ENCODE measurements at places on chromosomes 13 and 19.

GRCh38 chr13:53311561-53311960 lies 282.9 kb downstream of the OLFM4 start:
- no peak for DNase-seq

- no peak for DNase-seq
Measured at GRCh38 chr19:10935371-10936059, 6.9 kb downstream of the TIMM29 start.

DNA sequence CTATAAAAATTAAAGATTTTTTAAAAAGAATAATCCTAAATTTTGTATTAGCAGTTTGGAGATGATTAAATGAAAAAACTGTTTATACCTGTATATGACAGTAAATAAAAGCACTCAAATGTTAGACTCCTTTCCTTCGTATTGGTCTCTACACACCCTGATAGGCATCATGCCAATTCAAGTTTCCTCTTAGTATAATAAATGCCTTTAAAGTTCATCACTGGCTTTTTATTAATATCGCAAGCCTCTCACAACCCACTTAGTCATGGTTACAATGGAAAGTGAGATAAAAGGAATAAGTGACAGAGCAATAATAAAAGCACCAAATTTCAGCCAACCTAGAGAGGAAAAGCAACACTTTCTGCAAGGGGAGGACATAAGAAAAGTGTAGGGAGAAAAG lies 102.2 kb downstream of the PIBF1 start:
- DNase-seq, result no peak

GRCh38 chr19:57830071-57830602 lies at the start of gene ZNF587B:
Gene ZNF587B (plus strand): TSS chr19:57830299. CDS start chr19:57830529, 230 bp downstream.
- DNase-seq, result peak; percentile 17

DNA sequence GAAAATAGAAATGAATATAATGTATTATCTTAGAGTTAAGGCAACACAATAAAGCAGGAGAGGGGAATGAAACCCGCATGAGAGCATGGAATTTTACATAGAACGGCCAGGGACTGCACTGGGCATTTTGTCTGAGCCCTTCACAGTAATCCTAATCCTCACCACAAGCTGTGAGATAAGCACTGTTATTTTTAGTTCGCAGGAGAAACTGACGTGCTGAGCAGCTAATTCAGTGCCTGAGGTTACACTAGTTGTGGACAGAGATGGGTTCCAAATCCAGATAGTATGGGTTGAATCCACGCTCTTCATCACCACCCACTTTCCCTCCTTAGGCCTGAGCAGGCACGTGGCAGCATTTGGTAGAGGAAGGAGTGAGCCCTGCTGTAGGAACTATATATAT lies 24.8 kb upstream of the ZNF527 start:
- no peak for DNase-seq

DNA sequence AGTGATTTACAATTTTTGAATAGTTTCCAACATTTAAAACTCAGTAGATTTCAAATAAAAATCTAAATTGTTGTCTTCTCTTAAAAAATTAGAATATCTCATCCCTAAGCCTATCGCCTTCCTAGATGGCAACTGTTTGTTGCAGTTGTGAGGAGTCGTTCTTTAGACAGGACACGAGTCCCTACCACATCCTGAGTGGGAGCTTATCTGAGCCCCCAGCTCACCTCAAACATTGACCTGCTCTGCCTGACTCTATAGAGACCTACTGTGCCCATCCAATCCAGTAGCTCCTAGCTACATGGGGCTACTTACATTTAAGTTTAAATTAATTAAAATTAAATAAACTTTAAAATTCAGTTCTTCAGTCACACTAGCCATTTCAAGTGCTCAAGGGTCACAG lies 434.7 kb downstream of the FOXO1 start:
- no peak for DNase-seq

DNA sequence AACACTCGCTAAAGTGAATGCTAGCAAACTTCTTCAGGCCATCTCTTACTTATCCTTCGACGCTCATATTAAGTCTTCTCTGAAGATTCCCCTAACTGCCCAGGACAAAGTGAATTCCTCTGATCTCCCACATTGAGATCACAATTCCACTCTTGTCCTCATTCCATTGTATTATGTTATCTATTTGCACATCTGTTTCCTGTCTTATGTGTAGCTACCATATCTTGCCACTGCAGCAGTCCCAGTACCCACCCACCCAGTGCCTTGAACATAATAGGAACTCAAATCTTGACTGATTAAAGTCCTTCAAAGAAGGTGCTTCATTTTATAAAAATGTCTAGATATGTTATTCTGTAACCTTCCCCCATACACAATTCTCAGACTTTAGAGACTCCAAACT lies 702.3 kb downstream of the DIAPH3 start:
- no peak for DNase-seq

GRCh38 chr19:8355631-8356402 lies 8.1 kb upstream of the ANGPTL4 start:
- DNase-seq, result no peak

GRCh38 chr19:4914736-4915501 lies 5.6 kb downstream of the UHRF1 start:
- peak; percentile 61 for DNase-seq

- no peak for DNase-seq
Measured at GRCh38 chr13:48501705-48502104, 31.2 kb downstream of the RCBTB2 start.

- DNase-seq, result no peak
Measured at GRCh38 chr13:29677627-29678026, 82.1 kb upstream of the SLC7A1 start.

GRCh38 chr13:98201984-98202383 lies 24.9 kb upstream of the RNF113B start:
- no peak for DNase-seq

DNA sequence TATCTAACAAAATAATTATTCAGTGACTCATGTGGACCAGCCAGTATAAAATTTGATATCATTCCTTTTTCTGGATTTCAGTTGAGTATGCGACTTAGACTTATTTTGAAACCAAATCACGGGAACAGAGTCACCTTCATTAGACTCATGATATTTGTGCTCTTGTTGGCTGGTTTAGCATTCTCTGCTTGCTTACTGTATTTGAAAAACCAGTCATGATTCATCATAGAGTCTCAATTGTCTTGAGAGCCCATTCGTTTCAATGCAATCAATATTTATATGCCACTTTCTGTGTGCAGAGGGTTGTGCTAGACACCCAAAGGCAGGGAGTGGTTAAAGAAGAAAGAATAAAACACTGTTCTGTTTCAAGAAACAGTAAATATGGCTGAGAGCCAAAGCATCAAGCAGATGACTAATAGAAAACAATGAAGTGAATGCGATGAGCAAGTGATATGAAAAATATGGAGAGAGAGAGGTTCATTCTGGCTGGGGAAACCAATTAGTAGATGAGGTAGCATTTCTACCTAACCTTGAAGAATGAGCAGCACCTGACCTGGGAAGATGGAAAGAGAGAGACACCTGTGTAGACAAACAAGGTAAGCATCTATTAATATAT lies 99.6 kb upstream of the MBNL2 start:
- no peak for DNase-seq

- DNase-seq, result peak; percentile 47
Measured at GRCh38 chr19:41595258-41595889, 19.4 kb downstream of the CEACAM21 start.

GRCh38 chr19:40690050-40690692 lies at the start of gene NUMBL:
Gene NUMBL (minus strand): TSS chr19:40690651. CDS start chr19:40690483, 168 bp downstream.
- no peak for DNase-seq

GRCh38 chr13:31880851-31881494 lies 141.6 kb downstream of the RXFP2 start:
- DNase-seq, result no peak

- no peak for DNase-seq
Measured at GRCh38 chr19:41804336-41804735, 7.9 kb downstream of the CEACAM3 start.

DNA sequence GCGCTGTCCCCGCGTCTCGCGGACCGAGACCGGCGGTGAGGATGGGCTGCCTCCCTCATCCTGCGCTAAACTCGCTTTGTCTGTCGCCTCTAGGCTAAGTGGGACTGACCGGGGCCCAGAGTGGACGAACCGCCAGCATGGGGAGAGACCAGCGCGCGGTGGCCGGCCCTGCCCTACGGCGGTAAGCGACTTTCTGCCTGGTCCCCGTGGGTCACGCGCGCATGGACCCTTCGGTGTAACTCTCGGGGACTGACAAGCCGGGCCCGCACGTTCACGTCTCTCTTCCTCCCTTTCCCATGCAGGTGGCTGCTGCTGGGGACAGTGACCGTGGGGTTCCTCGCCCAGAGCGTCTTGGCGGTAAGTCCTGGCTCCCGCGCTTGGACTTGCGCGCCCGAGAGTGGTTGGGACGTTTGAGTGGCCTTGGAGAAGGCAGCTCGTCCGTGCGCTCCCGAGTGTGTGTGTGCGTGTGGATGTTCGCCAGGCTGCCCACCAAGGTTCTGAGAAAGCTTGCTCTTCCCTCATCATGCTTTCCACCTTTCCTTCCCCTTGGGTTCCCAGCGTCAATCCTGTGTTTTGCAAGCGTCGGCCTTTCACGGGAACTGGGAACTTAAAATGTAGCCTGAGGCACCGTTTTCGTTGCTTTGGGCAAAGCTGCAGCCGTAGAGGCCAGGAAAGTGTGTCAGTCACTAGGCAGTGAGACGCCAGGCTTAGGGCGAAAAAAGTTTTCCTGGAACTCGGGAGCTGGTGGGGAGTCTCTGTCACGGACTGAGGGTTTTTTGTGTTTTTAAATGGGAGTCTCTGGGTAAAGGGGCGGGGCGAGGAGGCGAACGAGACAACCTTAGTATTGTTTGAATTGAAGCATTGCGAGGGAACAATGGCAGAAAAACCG lies 927 bp downstream of the COL4A2 start:
- no peak for DNase-seq

GRCh38 chr19:4571305-4571917 lies 11.9 kb upstream of the SEMA6B start:
- no peak for DNase-seq

- DNase-seq, result no peak
Measured at GRCh38 chr13:80462037-80462436, 121.1 kb upstream of the SPRY2 start.

DNA sequence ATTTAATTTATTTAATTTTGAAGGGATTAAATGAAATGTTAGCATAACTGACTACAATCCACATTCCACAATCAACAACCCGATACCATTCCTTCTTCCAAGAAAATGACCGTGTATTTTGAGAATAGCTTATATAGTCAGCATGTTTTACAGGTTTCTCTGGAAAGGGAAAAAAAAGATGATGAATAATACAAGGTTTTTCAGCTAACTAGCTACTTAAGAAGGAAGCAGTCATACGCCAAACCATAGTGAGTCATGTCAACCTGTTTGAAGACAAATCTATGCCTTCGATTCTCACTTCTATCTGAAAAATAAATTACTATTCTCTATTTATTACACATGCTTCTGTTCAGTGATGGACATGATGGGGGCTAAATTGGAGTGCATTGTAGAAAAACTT lies 258.6 kb downstream of the EFNB2 start:
- DNase-seq, result no peak

DNA sequence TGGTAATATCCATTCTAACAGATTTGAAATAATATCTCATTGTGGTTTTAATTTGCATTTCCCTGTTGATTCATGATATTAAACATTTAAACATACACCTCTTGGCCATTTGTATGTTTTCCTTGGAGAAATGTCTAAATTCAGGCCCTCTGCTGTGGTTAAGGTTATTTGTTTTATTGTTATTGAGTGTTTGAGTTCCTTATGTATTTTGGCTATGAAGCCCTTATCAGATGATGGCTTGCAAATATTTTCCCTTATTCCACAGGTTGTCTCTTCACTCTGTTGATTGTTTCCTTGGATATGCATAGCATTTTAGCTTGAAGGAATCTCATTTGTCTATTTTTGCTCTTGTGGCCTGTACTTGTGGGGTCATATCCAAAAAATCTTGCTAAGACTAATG lies 303.6 kb downstream of the GPC5 start:
- no peak for DNase-seq

GRCh38 chr13:23859455-23859854 lies 29.7 kb downstream of the MIPEP start:
- no peak for DNase-seq

GRCh38 chr13:34779171-34779570 lies 162.9 kb upstream of the NBEA start:
- no peak for DNase-seq

DNA sequence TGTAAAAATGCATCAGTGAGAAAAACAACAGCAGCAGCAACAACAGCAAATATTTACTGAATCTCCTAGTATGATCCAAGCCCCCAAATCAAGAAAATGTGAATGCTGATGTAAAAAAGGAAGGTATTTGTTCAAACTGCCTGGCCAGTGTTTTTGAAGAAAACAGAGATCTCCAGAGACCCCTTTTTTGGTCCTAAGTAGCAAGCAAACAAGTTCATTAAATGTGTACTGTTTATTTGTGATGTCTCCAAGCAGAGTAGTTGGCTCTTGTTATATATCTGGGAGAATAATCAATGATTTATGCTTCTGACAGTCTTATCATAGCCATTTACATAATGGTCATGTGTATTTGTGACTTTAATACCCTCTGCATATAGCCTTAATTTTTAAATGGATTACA lies 50.7 kb downstream of the CDADC1 start:
- DNase-seq, result no peak

DNA sequence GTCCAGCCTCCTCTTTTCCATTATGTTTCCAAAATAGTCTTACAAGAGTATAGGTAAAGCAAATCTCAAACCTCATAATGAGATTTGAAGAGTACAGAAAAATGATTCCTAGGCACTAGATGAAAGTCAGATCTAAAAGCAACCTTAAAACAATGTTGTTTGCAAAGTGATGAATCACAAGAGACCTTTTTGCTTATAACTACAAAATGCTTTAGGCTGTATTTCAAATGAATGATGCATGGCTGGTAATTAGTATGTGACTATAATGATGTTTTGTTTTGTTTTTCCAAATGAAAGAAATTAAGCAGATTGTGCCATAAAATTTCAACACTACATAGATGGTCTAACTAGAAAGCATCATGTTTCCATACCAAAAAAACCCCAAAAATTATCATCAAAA lies 272.7 kb downstream of the DIAPH3 start:
- no peak for DNase-seq

GRCh38 chr13:67283637-67284036 lies 53.5 kb upstream of the PCDH9 start:
- no peak for DNase-seq

DNA sequence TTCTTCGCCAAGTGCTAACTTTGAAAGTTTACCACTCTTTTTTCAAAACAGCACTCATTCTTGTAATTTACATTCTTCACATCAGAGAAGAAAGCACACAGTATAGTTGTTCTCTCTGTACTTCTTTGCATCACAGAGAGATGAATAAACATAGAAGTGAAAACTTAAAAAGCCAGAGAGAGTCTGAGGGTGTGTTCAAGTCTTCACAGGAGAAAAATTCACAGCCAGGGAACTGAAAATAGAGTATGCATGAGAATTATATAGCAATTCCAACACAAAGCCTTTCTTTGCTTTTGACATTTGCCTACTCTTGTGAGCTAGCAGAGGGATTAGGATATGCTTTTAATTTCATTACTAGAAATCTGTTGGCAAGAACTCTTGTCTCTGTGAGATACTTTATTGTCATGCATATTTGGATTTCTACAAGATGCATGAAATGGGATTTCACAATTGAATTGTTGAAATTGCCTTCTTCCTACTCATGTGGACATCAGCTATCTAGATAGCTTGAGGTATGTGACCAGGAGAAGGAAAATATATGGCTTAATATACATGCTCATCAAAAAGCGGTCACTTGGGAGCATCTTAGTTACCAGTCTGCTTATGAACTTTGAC lies 166.1 kb downstream of the SLC7A1 start:
- DNase-seq, result no peak

GRCh38 chr19:32829345-32829896 lies 40.1 kb downstream of the SLC7A9 start:
- no peak for DNase-seq

GRCh38 chr19:19606021-19606420 lies 12.5 kb downstream of the PBX4 start:
- DNase-seq, result peak; percentile 45

- peak; percentile 83 for DNase-seq
Measured at GRCh38 chr19:35013041-35013819, 13.1 kb downstream of the GRAMD1A start.

Data from T-helper 9 cell (primary cell).